Fibroblast of pulmonary artery (primary cell): ENCODE measurements at places on chromosomes 3 and 15.

DNA sequence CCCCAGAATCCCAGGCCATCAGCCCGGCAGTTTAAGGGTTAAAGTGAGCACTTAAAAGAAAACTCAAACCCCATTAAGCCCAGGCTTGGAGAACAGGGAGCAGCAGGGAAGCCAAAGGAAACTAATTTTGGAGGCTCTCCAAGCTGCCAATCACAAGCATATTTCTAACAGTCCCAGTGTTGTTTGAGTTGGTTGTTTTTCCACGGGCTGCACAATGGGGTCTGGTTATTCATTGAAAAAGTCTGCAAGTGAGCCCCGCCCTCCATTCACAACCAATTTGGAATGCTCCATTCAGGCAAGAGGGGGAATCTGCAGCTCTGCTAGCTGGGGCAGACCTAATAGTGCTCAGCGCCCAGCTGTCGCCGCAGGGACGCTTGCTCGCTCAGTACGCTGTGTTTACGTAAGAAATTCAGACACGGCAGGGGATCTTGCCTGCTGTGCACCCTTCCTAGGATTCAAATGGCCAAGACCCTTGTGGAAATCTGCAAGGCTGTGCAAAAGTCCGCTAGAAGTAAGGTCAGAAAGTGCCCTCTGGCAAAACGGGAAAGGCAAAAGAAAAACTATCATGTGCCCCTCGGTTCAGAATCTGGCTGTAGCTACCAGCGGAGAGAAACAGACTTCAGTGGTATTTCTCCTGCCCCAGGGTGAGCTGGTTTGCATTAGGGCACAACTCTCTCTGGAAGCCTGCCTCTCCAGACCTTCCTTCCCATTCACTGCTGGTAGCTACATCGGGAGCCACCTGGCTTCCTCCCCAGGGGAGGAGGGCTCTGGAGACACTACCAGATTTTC, 11.0 kb downstream of the ETV5 start:
- DNase-seq: peak; percentile 94

DNA sequence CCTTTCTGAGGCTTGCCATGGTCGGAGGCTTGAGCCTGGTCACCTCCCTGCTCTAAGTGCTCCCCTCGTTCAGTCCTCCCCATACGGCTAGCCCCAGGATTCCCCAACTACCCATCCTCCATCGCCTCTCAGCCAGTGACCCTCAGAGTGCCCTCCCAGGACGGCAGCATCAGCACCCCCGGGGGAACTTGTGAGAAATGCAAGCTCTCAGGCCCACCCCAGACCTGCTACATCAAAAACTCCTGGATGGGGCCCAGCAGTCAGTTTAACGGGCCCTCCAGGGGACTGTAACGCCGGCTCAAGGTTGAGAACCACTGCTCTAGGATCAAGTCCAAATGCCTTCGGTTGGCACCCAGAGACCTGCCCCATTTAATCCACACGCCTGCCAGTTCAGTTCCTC, 6.9 kb downstream of the ADAMTS17 start:
- DNase-seq: no peak

GRCh38 chr3:126126286-126126685, 42.4 kb upstream of the SLC41A3 start:
- DNase-seq: no peak

DNA sequence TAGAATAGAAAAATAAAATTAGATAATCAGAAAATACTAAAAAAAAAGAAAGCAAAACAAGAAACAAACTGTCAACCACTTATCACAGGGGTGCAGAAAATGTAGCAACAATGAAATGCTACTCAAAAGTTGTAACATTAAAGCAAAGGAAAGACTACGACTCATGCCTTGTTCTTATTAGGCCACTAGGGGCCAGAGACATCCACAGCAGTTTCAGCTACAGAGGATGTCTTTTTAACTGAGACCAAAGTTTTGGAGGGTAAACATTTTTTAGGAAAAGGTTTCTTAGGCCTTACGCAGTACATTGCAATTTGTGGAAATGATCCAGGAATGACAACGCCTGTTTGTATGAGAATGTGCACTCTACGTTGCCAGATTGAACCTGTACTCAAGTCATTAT, 15.4 kb upstream of the CADM2 start:
- no peak for DNase-seq

DNA sequence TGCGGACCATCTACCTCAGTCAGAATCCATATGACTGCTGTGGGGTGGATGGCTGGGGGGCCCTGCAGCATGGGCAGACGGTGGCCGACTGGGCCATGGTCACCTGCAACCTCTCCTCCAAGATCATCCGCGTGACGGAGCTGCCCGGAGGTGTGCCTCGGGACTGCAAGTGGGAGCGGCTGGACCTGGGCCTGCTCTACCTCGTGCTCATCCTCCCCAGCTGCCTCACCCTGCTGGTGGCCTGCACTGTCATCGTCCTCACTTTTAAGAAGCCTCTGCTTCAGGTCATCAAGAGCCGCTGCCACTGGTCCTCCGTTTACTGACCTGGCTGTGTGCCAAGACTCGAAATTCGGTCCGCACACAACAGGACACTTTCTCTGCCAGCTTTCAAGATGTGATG, 21.9 kb downstream of the NRROS start:
- DNase-seq: no peak

GRCh38 chr3:80424951-80425350, 657.2 kb upstream of the ROBO1 start:
- DNase-seq: peak; percentile 0

GRCh38 chr15:95653361-95653805, 677.1 kb upstream of the NR2F2 start:
- DNase-seq: no peak
